ENCODE measurements at places on chromosomes 4 and X.

DNA sequence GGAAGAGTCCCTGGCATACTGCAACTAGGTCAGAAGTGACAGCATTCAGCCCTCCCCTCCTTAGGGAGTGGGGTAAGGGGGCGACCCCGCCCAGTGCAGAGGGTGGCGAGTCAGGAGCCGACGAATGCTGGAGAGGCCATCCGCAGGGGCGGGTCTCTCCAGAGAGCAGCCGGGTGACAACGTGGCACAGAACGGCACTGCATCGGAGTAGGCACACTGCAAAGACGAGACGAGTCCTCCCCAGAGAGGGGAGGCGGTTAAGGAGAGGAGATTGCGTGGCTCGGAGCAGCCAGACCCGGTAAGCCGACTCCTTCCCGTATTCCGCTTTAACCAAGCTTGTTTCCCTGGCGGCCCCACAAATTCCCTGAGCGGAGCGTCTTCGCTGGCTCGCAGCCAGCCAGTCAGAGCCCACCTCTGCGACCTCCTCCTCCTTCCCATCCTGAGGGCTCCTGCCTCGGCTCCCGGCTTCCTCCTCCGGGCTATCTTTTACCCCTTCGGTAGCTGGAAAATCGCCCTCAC, 54.9 kb downstream of the LINC00632 start:
- no peak for DNase-seq

DNA sequence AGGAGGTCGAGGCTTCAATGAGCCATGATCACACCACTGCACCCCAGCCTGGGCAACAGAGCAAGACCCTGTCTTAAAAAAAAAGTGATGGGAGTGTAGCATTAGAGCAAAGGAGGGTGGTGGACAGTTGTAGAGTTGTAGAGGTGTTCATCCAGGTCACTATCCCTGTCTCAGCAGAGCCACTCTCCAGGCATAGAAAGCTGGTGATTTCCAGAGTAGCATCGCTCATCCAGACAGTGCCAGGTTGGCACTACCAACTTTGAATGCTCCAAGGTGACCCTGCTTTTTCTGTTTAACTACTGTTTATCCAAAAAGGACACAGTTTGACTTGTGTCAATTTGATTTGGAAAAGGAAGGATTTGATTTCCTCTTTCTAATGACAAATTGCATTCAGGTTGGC, 147.3 kb downstream of the USP46 start:
- DNase-seq: no peak

DNA sequence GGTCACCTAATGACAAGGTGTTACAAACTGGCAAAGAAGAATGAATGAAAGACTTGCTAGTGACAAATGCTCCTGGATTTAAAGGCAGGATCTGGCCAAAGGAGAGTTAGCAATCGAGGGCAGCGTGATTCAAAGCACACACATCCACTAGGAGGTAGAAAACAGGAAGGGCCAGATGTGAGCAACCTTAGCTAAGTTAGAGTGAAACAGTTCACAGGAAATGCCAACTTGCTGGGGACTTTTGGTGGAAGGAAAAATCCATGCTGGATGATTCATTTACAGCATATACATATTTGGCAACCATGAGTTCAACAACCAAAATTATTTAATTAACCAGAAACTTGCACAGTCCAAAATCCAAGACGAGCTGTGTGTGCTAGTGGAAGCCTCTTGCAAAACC, 276.9 kb downstream of the PTTG2 start:
- DNase-seq: peak; percentile 24

DNA sequence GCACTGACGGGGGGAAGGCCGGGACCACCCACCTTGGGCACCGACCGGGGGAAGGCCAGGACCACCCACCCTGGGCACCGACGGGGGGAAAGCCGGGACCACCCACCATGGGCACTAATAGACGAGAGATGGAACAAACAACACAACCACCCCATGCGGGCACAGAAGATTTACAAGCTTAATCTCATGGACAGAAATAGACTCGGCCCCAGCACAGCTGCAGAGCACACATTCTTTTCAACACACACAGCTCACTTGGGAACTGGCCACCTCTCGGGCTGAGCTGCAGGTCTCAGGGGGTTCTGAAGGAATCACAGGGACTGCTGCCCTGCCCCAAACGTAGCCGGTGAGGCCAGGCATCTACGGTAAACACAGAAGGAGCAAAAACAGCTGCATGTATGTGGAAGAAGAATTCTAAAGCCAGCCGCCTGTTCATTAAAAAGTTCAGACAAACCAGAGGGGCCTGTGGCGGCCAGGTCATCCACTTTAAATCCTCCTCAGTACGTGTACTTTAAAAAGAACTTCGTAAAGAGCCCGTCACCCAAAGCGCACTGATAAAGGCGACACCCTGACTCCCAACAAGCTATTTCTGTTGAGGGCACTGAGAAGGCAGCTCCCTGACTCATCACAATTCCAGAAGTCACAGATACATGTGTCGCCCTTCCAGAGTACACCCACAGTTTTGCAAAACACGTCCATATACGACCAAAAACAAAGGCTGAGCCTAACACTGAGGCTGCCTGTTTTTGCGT, 17.7 kb downstream of the PPP2R3B start:
- no peak for DNase-seq

DNA sequence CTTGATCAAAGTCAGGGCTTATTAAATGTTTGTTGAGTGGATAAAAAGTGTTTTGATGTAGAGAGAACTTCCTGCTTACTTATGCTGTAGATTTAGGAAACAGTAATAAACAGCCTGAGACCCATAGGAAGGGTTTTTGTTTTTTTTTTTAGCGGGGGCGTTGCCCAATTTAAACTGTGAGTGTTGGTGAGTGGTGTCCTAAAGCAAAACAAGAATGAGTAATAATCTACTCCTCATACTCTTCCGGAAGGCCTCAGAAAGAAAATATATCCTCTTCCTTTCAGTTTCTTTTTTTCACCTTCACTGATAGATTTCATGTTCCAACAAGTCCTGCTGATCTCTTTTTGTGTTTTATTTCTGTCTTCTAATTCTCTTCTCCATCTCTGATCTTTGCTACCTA, 104.4 kb upstream of the SCML1 start:
- no peak for DNase-seq

- no peak for DNase-seq
Measured at GRCh38 chr4:111698361-111698760, 446.9 kb upstream of the FAM241A start.

DNA sequence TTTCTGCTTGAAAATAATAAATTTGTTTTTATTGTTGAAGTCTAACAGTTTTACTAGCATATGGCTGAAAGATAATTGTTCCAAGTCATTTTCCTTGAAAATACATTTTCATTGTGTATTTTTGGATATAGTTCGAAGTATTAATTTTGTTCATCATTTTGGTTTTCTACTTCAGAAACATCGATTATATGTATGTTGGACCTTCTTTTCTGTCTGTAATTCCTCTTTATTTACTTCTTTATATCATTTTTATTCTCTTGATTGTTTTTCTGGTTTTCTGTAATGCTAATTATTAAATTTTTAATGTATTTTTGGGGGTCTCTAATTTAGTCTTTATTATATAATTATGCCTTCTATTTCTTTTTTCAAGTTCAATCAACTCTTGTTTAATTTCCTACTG, 407.1 kb upstream of the FRG1 start:
- no peak for DNase-seq

DNA sequence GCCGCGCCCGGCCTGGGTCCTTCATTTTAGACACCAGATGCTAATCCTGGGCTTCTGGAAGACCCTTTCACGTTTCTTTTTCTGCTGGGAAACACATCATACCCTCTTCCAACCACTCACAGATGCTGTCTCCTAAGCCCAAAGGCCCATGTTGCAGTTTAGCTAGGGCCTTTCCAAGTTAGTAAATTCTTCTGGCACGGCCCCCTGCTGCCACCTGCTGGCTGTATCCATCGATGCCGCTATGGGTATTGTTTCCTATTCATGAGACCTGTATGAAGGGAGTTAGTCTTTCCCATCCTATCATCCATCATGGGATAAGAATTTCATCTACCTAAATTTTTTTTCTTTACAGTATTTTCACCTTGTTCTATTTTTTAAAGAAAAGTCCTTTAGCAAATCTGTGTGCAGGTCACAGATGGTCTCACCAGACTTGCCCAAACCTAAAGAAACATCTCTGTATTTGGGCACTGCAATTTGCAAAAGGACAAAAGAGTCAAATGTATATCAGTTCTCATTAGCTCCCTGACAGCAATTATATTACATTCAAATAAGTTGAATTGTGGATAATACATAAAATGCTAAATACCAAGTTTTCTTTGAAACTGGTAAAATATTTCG, 37.8 kb upstream of the SLC9A7 start:
- peak; percentile 69 for DNase-seq

- no peak for DNase-seq
Measured at GRCh38 chr4:25827897-25828296, 34.9 kb downstream of the SEL1L3 start.

GRCh38 chr4:24076811-24077210, 187.0 kb upstream of the PPARGC1A start:
- no peak for DNase-seq

All from CD4-positive, alpha-beta T cell treated with Interleukin-4 for 1 hour (primary cell).